ENCODE measurements at places on chromosomes 4 and X. TPM values are rescaled to one million over a fixed set of nuclear protein-coding genes. Genes with fewer than 3 reads are reported as not detected.

DNA sequence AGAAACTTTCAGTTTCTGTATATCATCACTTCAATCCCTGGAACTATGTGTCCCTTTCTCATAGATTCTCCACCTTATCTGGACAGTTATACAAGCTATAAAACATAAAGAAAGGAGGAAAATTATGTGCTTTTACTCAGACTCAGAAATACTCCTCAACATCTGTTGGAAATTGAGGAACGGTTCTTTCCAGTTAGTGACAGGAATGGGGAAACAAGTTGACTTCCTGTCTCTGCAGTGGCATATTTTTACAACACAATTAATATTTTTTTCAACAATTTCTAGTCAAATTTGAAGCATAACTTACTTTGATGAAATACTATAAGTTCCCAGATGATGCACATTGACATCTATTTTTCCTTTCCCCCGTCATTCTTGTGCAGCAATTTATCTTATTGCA is 27.9 kb downstream of the ABHD18 start:
- no peak for DNase-seq
- peaks cover 6% of the 10 kb centered on the region for H3K36me3 ChIP-seq
- no peaks in the 10 kb centered on the region for H3K27me3 ChIP-seq
- H3K4me3 ChIP-seq: no peak overlapping the region
- H3K27ac ChIP-seq: no peak overlapping the region
- no peaks in the 10 kb centered on the region for H3K4me1 ChIP-seq

DNA sequence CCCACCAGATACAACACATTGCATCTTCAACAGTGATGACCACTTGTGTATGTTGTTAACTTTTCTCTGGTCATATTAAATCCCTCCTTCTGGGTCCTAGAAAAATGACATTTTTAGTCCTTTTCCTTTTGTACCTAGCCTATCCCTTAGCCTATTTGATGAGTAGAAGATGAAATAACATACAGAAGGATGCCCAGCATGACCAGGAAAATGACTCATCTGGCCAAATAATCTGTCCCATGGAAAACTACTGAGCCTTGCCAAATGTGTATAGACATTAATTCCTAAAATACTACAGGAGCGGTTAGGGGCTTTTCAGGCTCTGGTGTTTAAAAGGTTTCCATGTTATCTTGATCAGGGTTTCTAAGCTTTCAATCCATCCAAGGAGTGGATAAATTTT is 129.0 kb upstream of the KCNIP4 start:
- no peak overlapping the region for H3K27ac ChIP-seq
- no peaks in the 10 kb centered on the region for H3K27me3 ChIP-seq
- H3K4me3 ChIP-seq: no peak overlapping the region
- H3K4me1 ChIP-seq: no peaks in the 10 kb centered on the region
- no peak for DNase-seq
- H3K36me3 ChIP-seq: no peaks in the 10 kb centered on the region

Gene PCDH19
- total RNA-seq: 1.9 TPM

- peak overlapping the region; percentile 70 for H3K27ac ChIP-seq
- no peaks in the 10 kb centered on the region for H3K27me3 ChIP-seq
- peak; percentile 43 for DNase-seq
- H3K4me3 ChIP-seq: no peak overlapping the region
These were observed 33.1 kb downstream of the LNX1 start for GRCh38 chr4:53558065-53558801.

- peak; percentile 10 for DNase-seq
- H3K4me3 ChIP-seq: no peak overlapping the region
- H3K27me3 ChIP-seq: no peaks in the 10 kb centered on the region
- peaks cover 26% of the 10 kb centered on the region for H3K4me1 ChIP-seq
- H3K36me3 ChIP-seq: no peaks in the 10 kb centered on the region
These were observed 48.8 kb upstream of the PGRMC1 start for GRCh38 chrX:119187298-119187697.

- no peak overlapping the region for H3K4me3 ChIP-seq
- H3K36me3 ChIP-seq: no peaks in the 10 kb centered on the region
- no peaks in the 10 kb centered on the region for H3K27me3 ChIP-seq
- no peak for DNase-seq
These were observed 240.7 kb downstream of the C4orf33 start for GRCh38 chr4:129336457-129337227.

Gene CHRDL1
- 10.6 TPM for total RNA-seq

GRCh38 chr4:19596342-19596741 is 655.4 kb upstream of the SLIT2 start:
- H3K36me3 ChIP-seq: no peaks in the 10 kb centered on the region
- H3K27ac ChIP-seq: no peak overlapping the region
- no peaks in the 10 kb centered on the region for H3K27me3 ChIP-seq
- no peak for DNase-seq

- DNase-seq: peak; percentile 68
- peak overlapping the region; percentile 59 for H3K4me3 ChIP-seq
- peaks cover 9% of the 10 kb centered on the region for H3K4me1 ChIP-seq
- H3K27me3 ChIP-seq: peaks cover 17% of the 10 kb centered on the region
- H3K27ac ChIP-seq: peak overlapping the region; percentile 65
These were observed 677 bp downstream of the PTPN13 start for GRCh38 chr4:86594559-86595425.

DNA sequence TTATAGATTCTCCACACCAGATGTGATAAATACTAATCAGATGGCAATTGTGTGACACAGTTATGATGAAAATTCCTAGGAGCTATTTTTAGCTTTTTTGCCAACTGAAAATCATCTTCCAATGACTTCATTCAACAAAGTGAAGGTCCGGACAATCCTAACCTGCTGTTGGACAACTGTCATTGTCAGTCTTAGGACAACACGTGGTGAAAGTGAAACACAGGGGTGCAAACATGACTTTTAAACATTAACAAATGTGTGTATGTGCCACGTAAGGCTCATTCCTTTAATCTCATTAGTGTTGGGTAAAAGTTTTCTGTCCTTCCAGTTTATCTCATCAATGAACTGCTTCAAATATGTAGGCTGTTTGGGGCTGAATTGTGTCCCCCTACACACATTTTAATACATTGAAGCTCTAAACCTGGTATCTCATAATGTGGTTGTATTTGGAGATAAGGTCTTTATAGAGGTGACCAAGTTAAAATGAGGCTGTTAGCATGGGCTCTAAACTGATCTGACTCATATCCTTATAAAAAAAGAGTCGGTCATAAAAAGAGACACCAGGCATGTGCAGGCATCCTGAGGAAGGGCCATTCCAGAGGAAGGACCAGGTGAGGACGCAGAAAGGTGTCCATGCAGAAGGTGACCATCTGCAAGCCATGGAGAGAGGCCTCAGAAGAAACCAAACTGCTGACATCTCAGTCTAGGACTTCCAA is 41.2 kb upstream of the SMAD1 start:
- H3K4me3 ChIP-seq: no peak overlapping the region
- no peaks in the 10 kb centered on the region for H3K27me3 ChIP-seq
- H3K4me1 ChIP-seq: peaks cover 7% of the 10 kb centered on the region
- DNase-seq: peak; percentile 58
- H3K36me3 ChIP-seq: no peaks in the 10 kb centered on the region
- peak overlapping the region; percentile 48 for H3K27ac ChIP-seq

DNA sequence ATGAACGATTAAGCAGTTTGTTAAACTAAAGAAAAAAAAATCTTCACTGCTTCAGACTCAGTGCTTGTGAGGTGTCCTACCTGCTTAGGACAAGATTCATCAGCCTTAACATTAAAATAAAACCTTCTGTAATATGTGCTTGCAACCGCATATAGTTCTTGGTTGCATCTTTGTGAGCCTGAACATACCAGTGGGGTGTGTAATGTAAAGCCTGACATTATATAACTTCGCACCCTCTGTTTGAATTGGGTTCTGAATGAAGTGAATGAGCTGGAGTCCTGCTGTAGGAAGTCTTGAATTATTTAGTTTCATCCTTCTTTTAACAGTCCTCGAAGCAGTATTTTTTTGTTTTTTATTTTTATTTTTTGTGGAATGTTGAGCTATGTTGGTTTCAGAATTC is 3.1 kb downstream of the KDM6A start:
- H3K4me1 ChIP-seq: no peaks in the 10 kb centered on the region
- peak; percentile 10 for DNase-seq
- H3K4me3 ChIP-seq: no peak overlapping the region
- H3K36me3 ChIP-seq: no peaks in the 10 kb centered on the region

Gene SPANXC
- total RNA-seq: not detected

Gene GSX2
- 0.04 TPM for total RNA-seq

DNA sequence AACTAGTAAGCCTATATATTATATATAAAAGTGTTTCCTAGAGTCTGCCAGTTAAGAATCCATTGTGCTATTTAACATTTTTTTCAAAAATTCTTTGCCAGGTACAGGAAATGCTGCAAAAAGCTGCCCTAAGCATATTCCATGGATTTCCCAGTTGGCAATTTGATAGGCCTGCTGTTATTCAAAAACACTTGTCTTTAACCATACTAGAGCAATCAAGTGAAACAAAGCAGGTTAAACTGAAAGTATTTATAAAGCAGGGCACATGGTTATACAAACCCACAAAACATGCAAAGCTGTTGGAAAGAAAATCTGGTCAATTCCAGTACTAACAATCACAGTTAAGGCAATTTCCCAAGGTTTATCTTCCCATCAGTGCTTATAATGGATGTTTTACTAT is 159.9 kb downstream of the UNC5C start:
- DNase-seq: no peak
- H3K4me1 ChIP-seq: no peaks in the 10 kb centered on the region
- no peak overlapping the region for H3K4me3 ChIP-seq
- no peaks in the 10 kb centered on the region for H3K27me3 ChIP-seq
- H3K27ac ChIP-seq: no peak overlapping the region
- no peaks in the 10 kb centered on the region for H3K36me3 ChIP-seq

- no peak overlapping the region for H3K27ac ChIP-seq
- no peak overlapping the region for H3K4me3 ChIP-seq
- no peaks in the 10 kb centered on the region for H3K36me3 ChIP-seq
These were observed 58.0 kb downstream of the ANXA3 start for GRCh38 chr4:78609580-78609979.

- H3K4me3 ChIP-seq: peak within 1 kb of the TSS; percentile 14
- peaks cover 2% of the 10 kb centered on the region for H3K4me1 ChIP-seq
- no peak within 1 kb of the TSS for H3K27ac ChIP-seq
- H3K36me3 ChIP-seq: no peaks in the 10 kb centered on the region
These were observed at the start of gene NPFFR2 for GRCh38 chr4:72031868-72032608. Gene NPFFR2, plus strand, starts transcription at chr4:72032000. Its CDS starts 96,592 bp downstream, at chr4:72128592.

GRCh38 chr4:141932490-141932889 is 296.1 kb downstream of the IL15 start:
- no peak overlapping the region for H3K27ac ChIP-seq
- H3K4me1 ChIP-seq: no peaks in the 10 kb centered on the region
- H3K36me3 ChIP-seq: no peaks in the 10 kb centered on the region
- no peaks in the 10 kb centered on the region for H3K27me3 ChIP-seq

Gene TENM3
- 32.9 TPM for total RNA-seq

- no peak overlapping the region for H3K27ac ChIP-seq
- no peak overlapping the region for H3K4me3 ChIP-seq
- peaks cover 15% of the 10 kb centered on the region for H3K27me3 ChIP-seq
- DNase-seq: peak; percentile 57
- no peaks in the 10 kb centered on the region for H3K4me1 ChIP-seq
- no peaks in the 10 kb centered on the region for H3K36me3 ChIP-seq
These were observed 75.8 kb downstream of the NUDT11 start for GRCh38 chrX:51420610-51421009.

Gene IRS4
- total RNA-seq: 0.09 TPM

Gene HPGDS
- 8.7 TPM for total RNA-seq

GRCh38 chrX:134544513-134545151 is 84.7 kb downstream of the HPRT1 start:
- peaks cover 30% of the 10 kb centered on the region for H3K4me1 ChIP-seq
- peak overlapping the region; percentile 82 for H3K4me3 ChIP-seq

DNA sequence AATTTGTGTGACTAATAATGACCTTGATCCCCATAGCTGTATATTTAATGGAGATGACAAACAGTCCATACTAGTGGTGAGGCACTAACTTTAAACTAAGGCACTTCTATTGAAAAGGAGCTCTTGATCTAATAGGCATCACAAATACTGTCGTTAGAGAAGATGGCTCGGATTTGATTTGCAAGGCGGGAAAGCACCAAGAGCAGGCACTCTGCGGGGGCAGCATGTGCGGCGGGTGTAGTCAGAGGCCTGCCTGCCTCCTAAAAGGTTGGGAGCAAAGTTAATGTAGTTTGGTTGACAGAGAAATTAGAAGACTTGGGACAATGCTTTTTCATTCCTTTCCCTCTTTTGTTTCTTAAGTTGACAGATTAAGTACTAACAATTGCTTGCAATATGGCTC is 278.8 kb downstream of the CFAP299 start:
- no peaks in the 10 kb centered on the region for H3K36me3 ChIP-seq
- H3K27ac ChIP-seq: no peak overlapping the region
- no peak for DNase-seq
- H3K4me3 ChIP-seq: no peak overlapping the region
- no peaks in the 10 kb centered on the region for H3K4me1 ChIP-seq

Gene FAM149A
- total RNA-seq: 9.4 TPM

Gene FAM241A
- total RNA-seq: 1.9 TPM

Gene RCHY1
- 19.2 TPM for total RNA-seq

Gene GPR50
- not detected for total RNA-seq

DNA sequence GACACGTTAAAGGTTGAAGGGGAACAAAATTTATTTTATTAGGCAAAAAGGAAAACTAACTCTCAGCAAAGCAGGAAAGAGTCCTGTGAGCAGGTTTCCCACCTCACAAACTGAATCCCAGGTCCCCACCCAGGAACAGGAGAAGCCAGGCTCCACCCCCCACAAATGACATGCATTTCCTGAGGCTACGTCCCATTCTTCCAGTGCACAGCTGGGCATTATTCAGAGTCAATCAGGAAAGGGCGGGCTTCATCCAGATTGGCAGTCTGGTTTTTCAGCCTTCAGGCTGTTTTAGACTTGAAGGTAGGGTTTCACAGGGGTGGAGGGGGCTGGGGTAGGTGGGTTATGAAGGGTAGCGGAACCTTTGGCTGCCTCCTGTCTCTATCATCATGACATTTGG is 11.9 kb upstream of the ASIC5 start:
- no peak for DNase-seq
- no peak overlapping the region for H3K4me3 ChIP-seq
- H3K27me3 ChIP-seq: no peaks in the 10 kb centered on the region
- no peak overlapping the region for H3K27ac ChIP-seq

GRCh38 chr4:141121101-141121500 is 12.2 kb downstream of the RNF150 start:
- H3K4me1 ChIP-seq: no peaks in the 10 kb centered on the region
- H3K36me3 ChIP-seq: peaks cover 5% of the 10 kb centered on the region
- H3K4me3 ChIP-seq: no peak overlapping the region
- no peak overlapping the region for H3K27ac ChIP-seq
- H3K27me3 ChIP-seq: no peaks in the 10 kb centered on the region

Gene GRIA3
- 2.2 TPM for total RNA-seq

GRCh38 chrX:1418901-1419544 is 27.1 kb upstream of the SLC25A6 start:
- no peak for DNase-seq
- H3K4me3 ChIP-seq: no peak overlapping the region
- H3K27ac ChIP-seq: no peak overlapping the region
- H3K36me3 ChIP-seq: peaks cover 37% of the 10 kb centered on the region

GRCh38 chrX:96619588-96619987 is 65.1 kb upstream of the DIAPH2 start:
- no peaks in the 10 kb centered on the region for H3K36me3 ChIP-seq
- no peaks in the 10 kb centered on the region for H3K27me3 ChIP-seq
- DNase-seq: no peak
- no peaks in the 10 kb centered on the region for H3K4me1 ChIP-seq
- no peak overlapping the region for H3K27ac ChIP-seq

Gene MAGEA11
- not detected for total RNA-seq

Data from muscle of leg (tissue), 16 donors.